Activated CD4-positive, alpha-beta T cell treated with anti-CD3 and anti-CD28 coated beads, Interleukin-10, Interleukin-2, amounts not matched to agents 100 ng/mL and 50 ng/mL, durations not matched to agents 16 hours and 8 hours (primary cell): ENCODE measurements at places on chromosomes 2 and 18.

DNA sequence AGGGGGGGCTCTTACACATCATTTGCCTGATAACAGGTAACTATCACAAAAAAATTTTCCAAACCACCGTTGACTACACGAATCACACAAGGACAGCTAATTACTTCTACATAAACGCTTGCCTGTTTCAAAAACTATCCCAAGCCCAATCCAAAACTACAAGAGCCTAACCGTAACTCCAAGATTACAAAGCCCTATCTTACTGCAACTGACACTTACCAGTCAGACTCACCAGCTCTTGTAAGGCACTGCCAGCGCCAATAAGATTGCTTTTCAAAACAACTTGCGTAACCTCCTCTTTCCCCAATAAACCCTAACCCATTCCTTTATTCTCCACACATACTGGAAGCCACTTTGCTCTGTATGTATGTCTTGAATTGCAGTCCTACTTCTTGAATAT, 148.4 kb downstream of the NBAS start:
- no peak for DNase-seq

DNA sequence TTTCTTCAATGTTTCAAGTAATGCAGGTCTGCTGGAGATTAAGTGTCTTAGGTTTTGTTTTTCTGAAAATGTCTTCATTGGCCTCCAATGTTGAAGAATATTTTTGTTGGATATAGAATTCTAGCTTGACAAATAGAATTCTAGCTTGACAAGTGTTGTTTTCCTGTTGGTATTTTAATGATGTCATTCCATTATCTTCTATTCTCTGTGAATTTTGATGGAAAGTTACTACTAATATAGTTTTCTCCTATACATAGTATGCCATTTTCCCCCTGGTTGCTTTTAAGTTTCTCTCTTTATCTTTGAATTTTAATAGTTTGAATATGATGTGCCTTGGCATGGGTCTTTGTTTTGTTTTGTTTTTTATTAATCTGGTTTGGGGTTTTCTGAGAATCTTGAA, 119.9 kb downstream of the RAPGEF4 start:
- no peak for DNase-seq

DNA sequence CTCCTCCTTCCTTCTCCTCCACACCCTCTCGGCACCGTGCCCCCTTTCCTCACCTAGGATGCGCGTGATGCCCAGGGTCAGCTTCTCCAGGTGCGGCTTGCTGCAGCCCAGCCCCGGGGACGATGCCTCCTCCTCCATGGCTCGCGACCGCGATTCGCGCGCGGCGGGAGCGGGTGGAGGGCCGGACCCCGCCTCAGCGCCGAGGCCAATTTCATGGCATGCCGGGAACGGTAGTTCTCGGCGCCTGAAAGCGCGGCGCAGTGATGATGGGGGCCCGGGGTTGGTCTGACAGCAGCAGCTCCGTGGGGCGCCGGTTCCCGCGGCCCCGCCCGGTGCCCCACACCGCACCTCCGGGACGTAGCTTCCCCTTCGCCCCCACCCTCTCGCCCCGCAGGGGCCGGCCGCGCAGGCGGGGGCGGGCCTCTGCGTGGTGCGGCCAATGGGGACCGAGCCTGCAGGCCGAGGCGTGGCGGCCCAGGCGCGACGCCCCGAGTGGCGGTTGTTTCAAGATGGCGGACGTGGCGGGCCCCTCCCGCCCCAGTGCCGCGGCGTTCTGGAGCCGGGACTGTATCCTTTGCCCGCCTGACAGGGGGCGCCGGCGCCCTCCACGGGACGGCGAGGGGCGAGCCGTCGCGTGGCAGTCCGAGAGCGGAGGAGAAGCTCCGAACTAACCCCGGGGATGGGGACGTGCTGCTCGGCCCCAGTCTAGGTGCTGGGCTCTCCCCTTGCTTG, at the start of the genes KIAA1328 and TPGS2:
KIAA1328 (plus strand) TSS at position 498 of the 732 bp plus-strand sequence; CDS start at position 510, 12 bp downstream.
TPGS2 (minus strand) TSS at position 373 of the 732 bp plus-strand sequence; CDS start at position 138, 235 bp downstream.
- DNase-seq: peak; percentile 94

DNA sequence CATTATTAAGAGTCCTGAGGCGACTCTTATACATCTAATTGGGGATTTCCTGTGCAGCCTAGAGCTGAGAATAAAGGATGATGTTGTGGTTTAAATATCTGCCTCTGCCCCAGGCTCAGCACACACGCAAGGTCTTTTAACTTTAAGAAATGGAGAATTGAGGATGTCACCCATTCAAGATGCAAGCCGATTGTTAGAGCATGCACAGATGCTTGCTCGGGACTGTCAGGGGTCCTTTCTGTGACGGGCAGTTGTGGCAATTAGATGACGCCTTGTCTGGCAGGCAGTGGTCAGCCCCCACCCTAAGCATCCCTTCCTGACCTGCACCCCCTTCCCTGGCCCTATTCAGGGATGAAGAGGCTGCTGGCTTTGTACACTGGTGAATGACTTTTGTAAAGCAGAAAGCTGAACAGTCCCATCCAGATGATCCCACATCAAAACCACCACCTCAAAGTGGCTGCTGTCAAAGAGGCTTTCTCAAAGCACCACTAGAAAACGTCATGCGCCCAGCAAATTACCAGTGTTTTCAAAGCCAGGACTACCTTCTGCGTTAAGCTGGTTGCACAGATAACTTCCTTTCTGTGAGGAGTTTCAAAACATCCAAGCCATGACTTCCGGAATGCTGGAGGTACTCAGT, 23.7 kb downstream of the FAM178B start:
- DNase-seq: peak; percentile 79

GRCh38 chr2:43111788-43112554, 114.4 kb downstream of the ZFP36L2 start:
- DNase-seq: no peak

DNA sequence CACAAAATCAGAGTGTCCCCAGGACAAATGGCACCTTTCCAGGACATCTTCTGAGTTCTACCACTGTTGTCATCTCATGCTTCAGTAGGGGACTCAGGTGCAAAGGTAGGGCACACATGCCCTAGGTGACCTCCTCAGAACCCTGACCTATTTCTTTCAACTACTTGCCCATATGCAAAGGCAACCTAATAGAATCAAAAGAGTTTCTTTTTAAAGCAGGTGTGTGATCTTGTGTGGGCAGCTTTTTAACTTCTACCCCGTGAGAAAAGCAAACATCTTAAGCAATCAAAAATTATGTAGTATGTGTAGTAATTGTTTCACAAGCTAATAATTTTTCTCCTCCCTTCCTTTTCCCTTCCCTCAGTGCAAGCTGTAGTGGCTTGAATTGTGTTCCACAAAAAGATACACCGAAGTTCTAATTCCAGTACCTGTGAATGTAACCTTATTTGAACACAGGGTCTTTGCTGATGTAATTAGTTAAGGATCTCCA, 333.1 kb downstream of the RND3 start:
- DNase-seq: no peak

- DNase-seq: no peak
Observed at GRCh38 chr2:9378433-9379390, 44.6 kb downstream of the ITGB1BP1 start.

DNA sequence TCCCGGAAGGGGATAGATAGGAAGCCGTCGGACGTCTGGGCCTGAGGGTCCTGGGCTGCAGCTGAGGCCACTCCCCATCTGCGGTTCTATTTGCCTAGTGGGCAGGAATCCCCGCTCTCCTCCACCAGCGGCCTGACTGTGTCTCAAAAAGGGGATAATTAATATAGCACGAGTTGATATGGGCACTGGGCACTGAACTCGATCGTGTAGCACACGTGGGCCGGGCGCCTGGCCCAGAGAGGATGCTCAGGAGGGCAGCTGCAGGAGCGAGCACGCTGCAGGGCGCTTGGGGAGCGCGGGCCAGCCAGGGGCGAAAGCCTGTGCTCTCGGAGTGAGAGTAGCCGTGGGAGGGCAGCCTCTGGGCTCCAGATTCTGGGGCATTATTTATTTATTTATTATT, 8.8 kb upstream of the GBX2 start:
- no peak for DNase-seq

DNA sequence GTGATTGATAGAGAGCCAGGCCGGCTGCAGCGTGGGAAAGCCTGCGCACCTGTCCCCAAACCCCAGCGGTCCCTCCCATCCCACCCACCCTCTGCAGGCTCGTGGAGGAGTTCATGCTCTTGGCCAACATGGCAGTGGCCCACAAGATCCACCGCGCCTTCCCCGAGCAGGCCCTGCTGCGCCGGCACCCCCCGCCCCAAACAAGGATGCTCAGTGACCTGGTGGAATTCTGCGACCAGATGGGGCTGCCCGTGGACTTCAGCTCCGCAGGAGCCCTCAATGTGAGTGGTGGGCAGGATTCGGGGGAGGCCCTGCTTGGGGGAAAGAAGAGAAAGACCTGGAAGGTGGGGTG, 48.9 kb upstream of the ALPP start:
- DNase-seq: no peak

- no peak for DNase-seq
Observed at GRCh38 chr18:24388957-24389356, 8.7 kb downstream of the OSBPL1A start.

- DNase-seq: no peak
Observed at GRCh38 chr2:75637568-75637967, 9.0 kb upstream of the MRPL19 start.

- DNase-seq: no peak
Observed at GRCh38 chr2:98478088-98478551, 33.5 kb downstream of the INPP4A start.

DNA sequence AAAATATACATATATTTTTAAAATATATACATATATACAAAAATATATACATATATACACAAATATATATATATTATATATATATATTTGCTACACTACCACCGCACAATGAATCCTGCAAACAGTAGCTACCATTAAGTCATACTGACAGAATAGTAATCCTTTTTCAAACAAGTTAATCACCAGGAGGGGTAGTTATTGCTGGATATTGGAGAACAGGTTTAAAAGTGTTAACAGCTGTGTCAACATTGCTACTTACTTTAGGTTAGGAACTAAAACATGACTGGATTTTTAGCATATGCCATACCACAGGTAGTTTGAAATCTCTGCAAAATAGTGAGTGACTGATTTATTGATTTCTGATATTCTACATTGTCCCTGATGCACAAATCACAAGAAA, 529.1 kb upstream of the CDH7 start:
- DNase-seq: no peak

DNA sequence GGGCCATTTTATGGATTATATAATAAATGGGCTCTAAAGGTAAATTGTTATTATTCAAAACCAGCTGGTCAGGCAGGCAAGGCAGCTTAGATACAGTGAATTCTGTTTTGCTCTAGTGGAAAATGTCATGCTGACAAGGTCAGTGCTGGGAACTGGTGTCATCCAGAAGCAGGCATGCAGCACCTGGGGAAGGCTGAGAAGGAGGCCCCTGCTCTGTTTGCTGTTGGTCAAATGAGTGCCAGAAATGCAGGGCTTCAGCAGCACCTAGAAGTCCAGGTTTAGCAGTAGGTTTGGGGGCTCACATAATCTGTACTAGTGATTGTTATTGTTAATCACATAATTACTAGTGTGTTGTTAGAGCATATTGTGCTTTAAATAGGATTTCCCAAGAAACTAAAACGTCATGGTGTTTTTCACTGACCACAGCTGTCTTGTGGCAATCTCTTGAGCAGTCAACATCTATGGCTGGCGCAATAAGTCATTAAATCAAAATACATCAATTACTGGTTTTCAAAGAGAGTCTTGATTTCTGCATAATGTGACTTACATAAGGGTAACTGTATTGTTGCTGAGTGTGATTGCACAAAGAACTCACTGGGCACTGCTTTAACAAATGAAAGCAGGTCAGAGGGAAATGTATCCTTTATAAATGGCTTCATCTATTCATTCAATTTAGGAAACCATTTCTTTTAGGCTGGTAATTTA, 99.1 kb downstream of the MYO3B start:
- no peak for DNase-seq

DNA sequence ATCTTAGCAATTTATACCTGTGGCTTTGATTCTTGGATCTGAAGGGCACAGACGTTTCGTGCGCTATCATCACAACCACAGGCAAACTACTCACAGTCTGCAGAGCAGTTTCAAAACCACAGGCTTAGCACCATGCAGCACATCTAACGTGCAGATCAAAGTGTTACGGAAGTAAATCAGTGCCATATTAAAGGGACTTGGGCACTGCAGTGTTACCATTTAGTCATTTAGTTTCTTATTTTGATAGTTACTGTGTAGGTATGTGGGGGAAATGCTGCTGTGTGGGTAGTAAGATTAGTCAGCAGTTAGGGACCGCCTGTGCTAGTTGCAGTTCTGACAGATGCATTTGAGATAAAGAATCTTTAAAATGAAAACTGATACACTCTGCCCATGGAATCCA, 384.0 kb downstream of the NBAS start:
- peak; percentile 96 for DNase-seq
